Stimulated activated CD8-positive, alpha-beta memory T cell treated with anti-CD3 and anti-CD28 coated beads, Interleukin-2, amount 100 ng/mL, for 1 hour (primary cell): ENCODE measurements at places on chromosomes 1 and 21.

- DNase-seq = no peak
Observed at GRCh38 chr21:43578677-43579303, 80.5 kb downstream of the HSF2BP start.

GRCh38 chr1:183293241-183293640, 107.2 kb downstream of the LAMC2 start:
- DNase-seq = no peak

DNA sequence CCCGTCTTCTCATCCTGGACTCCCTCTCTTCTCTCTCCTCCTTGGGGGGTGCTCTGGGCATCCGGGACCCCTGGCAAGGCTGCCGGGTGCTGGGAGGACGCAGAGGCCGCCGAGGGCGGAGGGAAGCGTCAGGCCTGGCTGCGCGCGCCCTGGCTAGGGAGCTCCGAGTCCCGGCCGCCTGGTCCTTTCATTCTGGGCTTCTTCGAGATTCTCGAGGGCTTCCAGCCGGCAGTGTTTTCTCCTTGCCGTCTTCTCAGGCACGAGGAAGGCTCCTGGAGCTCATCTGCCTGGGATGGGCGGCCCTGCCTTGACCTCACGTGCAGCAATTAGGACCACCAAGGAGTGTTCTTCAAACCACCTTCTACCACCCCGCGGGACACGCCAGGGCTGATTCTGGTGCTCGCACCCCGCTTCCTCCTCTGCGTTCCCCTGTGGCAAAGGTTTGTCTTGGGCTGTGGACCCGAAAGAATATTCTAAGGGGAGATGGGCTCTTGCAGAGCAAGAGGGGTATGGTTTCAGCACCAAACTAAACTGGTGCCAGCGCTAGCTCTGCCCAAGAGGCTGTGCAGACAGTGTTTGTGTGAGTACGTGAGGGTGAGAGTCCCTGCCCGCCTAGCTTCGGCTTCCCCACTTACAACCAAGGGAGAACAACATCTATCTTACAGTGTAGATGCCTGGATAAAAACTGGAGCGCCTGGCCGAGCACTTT, 36.5 kb downstream of the PIK3CD start:
- no peak for DNase-seq

DNA sequence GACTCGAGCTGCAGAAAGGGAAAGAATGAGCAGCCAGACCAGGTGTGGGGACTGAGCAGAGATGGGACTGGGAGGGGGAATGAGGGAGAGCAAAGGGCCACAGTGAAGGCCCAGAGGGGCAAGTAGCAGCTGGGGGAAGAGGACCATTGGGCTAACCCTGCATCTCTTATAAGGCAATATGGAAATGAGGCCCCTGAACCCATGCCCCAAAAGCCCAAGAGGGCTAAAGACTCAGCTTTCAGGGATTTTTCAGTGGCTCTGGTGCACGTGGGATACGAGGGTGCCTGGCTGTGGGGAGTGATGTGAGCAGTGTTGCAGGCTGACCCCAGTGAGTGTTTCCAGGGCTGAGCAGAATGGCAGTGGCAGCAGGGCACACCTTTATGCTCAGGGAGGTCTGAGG, 496 bp upstream of the TNNI1 start:
- DNase-seq = no peak

DNA sequence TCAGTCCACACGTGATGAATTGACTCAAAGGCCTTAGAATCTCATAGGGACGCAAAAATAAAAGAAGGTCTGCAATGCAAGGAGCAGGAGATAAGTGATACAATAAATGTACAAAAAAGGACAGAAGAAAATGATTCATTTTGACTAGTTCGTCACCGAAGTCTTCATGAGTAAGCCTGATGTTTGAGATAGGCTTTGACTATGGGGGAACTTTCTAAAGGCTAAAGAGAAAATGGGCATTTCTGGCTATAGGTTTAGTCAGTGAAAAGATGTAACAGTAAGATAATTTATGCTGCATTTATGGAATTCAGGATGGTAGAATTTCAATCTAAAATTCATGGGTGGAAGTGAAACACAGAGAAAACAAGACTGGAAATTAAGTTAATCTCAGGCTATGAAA, 163.0 kb downstream of the ADGRL4 start:
- DNase-seq = no peak

DNA sequence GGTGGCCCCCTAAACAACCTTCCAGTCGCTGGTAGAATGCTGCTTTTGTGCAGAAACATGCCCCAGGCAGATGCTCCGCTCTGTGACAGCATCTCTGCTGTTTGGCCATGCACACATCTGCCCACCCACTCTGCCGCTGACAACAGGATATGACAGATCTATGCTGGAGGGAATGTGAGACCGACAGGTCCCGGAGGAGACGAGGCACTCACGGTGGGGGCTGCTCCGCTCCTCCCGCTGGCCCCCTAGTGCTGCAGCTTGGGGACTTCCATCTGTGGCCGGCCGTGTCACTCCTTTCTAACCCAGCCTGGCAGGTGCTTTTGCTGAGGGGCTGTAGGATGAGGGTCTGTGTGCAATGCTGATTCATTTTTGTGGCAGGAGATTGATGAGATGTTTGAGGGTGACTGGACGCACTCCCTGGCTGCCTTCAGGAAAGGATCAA, 49.1 kb upstream of the DMRTB1 start:
- DNase-seq = no peak

GRCh38 chr1:32060914-32061313, 11.8 kb upstream of the TMEM39B start:
- no peak for DNase-seq

DNA sequence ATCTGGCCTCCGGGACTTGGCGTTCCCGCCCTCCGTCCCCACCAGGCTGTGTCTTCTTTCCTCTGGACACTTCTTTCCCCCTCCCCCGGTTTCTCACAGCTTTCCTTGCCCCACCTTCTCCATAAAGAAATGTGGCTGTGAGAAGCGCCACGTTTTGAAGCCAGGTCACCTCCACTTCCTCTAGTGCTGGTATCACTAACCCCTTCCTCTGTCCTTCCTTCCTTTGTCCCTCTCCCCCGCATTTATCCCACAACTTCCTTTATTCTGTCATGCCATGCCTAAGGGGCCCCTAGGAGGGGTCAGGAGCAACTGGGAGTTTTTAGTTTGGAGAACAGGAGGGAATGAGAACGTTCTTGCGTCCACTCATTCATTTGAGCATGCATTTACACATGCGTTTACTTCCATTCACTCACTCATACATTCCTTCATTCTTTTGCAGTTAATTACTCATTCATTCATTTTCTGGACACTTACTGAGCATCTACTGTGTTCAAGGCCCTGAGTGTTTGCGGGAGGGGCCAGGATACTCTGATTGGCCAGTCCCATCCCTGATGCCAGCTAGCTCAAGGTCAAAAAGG, 5.0 kb upstream of the ACOT11 start:
- no peak for DNase-seq

- DNase-seq = no peak
Observed at GRCh38 chr1:245428681-245429080, 273.9 kb downstream of the KIF26B start.

DNA sequence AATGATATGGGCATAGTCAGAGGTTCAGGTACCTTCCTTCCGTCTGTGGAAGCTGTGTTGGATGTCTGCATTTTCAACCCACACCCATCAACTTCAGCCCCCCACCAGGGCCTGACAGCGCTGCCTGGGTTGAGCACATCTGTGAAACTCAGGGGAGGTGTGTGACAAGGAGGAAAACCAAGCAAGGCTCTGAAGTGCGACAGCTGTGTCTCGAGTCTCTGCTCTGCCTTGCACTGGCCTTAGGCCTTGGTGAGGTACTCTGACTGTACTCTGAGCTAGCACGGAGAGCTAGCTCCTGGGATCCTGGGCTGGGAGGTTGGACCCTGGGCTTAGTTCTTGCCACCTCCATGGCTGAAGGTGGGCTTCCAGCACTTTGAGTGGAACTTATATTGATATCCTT, 9.1 kb downstream of the VANGL2 start:
- no peak for DNase-seq

GRCh38 chr1:46188295-46189030, 9.8 kb downstream of the POMGNT1 start:
- no peak for DNase-seq

DNA sequence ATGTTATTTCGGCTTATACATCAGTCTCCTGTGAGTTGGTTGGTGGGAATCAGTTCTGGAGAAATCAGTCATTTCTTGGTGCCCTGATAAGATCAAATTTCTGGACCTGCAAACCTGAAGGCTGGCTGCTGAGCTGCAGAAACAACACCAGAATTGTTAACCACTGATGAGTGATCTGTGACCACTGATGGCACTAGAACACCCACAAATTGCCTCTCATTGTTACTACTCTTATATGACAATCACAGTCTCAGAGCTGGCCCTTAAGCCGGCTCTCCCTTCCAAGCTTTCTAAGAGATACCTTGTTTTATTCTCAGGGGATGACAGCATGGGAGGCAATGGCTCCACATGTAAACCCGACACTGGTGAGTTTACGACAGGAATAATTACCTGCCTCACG, 1.9 kb downstream of the C1orf162 start:
- no peak for DNase-seq

GRCh38 chr1:150420560-150421265, 56.8 kb downstream of the RPRD2 start:
- DNase-seq = no peak

DNA sequence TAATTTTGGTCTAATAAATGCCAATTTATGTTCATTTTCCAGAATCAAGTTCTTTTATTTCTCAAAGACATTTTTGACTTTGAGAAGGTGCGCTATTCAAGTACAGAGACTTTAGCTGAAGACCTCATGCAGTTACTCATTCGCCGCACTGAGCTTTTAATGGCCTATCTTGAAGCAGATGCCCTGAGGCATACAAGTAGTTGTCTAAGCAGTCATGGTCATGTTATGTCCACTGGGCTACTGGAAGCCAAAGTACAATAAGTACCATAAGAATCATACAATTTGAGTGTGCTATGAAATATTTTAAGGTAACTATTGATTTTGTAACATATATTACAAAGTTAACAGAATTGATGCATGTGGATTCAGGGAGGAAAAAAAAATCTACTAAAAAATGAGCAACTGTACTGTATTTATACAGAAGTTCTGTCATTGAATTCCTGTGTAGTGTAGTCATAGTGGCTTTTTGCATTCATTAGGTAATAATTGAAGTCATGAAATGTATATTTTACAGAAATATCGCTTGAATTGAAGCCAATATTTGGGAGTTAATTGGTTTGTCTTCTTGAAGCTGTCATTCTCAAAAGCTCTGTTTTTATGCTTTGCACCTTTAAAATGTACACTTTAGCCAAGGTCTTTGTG, 13.5 kb upstream of the NEXN start:
- no peak for DNase-seq

DNA sequence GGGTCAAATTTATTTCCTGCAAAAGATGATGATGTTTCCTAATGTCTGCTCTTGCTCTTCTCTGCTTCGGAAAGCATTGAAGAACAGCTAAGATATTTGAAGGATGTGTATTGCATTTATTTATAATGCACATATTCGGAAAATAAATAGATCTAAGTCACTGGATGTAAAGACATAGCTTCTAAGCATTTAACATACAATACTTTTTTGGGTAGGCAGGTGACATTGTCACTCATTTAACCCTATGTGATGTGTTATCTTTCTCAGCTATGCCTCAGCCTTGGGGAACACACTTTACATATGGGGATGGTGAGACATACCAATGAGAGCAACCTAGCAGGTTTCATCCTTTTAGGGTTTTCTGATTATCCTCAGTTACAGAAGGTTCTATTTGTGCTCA, at the start of gene OR2G2:
OR2G2 (plus strand) TSS at position 301 of the 400 bp plus-strand sequence; CDS start at position 301, 0 bp downstream.
- DNase-seq = no peak

DNA sequence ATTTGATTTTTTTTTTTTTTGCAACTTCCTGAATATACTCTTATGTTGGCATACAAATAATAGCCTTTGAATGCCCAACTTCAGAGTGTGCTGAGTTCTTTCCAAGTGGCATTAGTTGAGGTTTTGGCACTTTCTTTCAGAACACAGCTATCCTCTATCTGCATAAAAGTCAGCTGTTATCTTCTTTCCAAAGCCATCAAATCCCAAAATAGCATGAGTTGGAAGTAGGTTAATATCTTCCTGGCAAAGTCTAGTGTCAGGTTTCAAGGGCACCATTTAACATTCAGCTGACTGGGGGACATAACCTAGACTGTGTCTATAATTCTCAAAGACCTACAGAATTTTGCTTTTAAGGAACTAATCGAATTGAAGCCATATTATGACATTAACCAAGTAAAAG, 223.9 kb downstream of the PLPP3 start:
- no peak for DNase-seq

- no peak for DNase-seq
Observed at GRCh38 chr1:3271866-3272265, 182.6 kb upstream of the ARHGEF16 start.

DNA sequence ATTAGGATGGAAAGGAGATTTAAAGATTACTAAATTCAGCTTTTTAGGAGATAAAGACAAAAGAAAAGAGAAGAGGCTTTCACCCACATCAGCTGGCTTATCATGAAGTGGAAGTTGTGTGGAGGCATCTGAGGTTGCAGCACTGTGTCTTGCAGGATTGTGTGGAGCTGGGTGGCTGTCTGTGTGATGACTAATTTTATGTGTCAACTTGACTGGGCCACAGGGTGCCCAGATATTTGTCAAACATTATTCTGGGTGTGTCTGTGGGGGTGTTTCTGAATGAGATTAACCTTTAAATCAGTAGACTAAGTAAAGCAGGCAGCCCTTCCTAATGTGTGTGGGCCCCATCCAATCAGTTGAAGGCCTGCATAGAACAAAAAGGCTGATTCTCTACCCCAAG, 3.9 kb downstream of the KCNA10 start:
- DNase-seq = no peak

DNA sequence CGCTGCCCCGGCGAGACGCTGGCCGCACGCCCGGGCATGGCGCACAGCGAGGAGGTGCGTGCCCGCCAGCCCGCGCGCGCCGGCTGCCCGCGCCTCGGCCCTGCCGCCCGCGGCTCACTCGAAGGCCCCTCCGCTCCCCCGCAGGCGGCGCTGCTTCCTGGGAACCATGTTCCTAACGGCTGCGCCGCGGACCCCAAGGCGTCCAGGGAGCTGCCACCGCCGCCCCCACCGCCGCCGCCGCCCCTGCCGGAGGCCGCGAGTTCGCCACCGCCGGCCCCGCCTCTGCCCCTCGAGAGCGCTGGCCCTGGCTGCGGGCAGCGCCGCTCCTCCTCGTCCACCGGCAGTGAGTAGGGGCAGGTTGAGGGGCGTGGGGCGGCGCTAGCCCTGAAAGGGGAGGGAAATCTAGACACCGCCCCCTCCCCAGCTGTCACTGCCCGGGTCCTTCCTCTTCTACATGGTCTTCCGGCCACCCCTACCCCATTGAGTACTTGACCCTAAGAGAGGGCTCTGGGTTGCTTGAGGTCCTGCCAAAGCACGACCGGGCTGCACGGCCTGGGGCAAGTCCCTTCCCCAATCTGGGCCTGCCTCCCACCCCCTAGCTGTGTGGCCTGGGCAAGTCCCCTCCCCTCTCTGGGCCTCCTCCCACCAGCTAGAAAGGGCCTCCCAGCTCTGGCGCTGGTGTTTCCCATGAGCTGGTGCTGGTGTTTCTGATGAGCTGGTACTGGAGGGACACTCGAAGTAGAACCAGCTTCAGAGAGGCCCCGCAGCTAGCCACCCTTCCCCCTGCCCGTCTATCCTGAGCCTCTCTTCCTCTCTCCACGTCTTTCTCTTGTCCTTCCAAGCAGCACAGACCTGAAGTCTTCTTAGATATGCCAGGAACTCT, 17.0 kb downstream of the TNFRSF25 start:
- no peak for DNase-seq

- no peak for DNase-seq
Observed at GRCh38 chr1:175788586-175789252, 45.3 kb upstream of the TNR start.
